Right lung (tissue), 10 donors: ENCODE measurements at places on chromosomes 4 and X. TPM values are rescaled to one million over a fixed set of nuclear protein-coding genes. Genes with fewer than 3 reads are reported as not detected.

DNA sequence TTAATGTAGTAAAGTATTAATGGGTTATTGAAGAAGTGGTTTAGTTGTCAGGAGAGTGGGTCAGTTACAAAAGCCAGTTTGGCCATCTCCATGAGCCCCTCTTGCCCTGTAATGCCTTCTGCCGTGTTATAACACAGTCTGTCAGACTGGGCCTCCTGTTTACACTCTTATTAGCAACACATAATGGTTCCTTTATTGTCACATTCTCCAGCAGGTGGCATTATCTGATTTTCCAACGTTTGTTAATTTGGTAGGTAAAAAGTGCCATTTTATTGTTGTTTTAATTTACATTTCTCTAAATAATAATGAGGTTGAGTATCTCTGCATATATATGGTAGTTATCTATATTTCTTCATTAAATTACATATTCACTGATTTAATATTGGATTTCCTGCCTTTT is 560.8 kb downstream of the FGF13 start:
- no peak for DNase-seq

DNA sequence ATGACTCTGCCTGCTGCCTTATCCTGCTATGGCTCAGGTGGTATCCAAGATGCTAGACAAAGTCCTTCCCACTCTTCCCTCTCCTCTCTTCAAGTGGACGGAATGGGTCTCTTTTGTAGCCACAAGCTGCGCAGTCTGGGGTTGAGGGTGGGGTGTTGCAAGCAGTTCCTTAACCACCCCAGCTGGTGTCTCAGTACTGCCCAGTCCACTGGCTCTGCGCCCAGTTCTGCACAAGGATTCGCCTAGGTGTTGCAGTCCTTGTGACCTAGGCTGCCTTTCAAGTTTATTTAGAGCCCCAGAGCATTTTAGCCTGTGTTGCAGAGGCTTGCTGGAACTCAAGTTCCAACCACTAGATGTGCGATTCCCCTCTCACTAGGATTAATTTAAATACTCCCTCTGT is 120.7 kb downstream of the NEXMIF start:
- no peak for DNase-seq

- DNase-seq = no peak
Observed at GRCh38 chr4:114263233-114263632, 283.8 kb upstream of the ARSJ start.

- no peak for DNase-seq
Observed at GRCh38 chr4:121776610-121777401, 11.8 kb upstream of the SMIM43 start.

DNA sequence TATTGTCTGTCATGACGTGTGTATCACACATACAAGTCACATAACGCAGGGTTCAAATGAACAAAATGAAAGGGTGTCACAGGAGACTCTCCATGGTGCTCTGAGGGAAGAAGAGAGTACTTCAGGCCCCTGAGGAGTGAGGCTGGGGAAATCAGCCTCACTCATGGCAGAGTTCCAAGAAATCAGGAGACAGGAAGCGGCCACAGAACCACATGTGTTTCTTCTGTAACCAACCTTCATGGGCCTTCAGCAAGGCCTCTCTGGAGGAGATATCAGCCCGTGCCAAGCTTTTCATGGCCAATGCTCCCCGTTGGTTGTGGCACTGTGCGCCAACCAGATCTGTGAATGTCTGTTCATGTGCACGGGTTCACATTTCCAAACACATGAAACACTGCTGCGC is 76.0 kb downstream of the NAT8L start:
- DNase-seq = peak; percentile 41

- DNase-seq = no peak
Observed at GRCh38 chrX:100700809-100701208, 31.1 kb downstream of the SYTL4 start.

DNA sequence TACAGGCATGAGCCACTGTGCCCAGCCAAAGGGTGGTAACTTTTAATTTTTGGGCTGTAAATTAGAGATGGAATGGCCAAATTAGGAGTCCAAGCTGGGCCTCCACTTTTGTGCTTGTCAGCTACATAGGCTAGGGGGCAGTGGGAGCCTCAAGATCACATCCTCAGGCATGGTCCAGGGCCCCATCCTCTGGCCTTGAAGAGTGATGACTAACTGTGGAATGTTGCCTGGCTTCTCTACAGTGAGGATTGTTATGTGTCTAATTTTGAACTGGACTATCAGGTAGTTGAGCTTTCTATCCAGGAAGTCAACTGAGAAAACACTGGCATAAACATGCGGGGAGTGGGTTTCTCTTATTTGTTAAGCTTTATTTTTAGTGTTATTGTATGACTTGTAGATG is 33.0 kb downstream of the CCNG2 start:
- DNase-seq = no peak

GRCh38 chrX:40877887-40878286 is 142.5 kb upstream of the MED14 start:
- DNase-seq = no peak

- DNase-seq = no peak
Observed at GRCh38 chr4:121720109-121720508, 23.3 kb upstream of the ANXA5 start.

- DNase-seq = no peak
Observed at GRCh38 chrX:75421688-75422230, 101.1 kb downstream of the ZDHHC15 start.

- DNase-seq = peak; percentile 59
Observed at GRCh38 chr4:54091637-54092404, 8.1 kb upstream of the GSX2 start.

DNA sequence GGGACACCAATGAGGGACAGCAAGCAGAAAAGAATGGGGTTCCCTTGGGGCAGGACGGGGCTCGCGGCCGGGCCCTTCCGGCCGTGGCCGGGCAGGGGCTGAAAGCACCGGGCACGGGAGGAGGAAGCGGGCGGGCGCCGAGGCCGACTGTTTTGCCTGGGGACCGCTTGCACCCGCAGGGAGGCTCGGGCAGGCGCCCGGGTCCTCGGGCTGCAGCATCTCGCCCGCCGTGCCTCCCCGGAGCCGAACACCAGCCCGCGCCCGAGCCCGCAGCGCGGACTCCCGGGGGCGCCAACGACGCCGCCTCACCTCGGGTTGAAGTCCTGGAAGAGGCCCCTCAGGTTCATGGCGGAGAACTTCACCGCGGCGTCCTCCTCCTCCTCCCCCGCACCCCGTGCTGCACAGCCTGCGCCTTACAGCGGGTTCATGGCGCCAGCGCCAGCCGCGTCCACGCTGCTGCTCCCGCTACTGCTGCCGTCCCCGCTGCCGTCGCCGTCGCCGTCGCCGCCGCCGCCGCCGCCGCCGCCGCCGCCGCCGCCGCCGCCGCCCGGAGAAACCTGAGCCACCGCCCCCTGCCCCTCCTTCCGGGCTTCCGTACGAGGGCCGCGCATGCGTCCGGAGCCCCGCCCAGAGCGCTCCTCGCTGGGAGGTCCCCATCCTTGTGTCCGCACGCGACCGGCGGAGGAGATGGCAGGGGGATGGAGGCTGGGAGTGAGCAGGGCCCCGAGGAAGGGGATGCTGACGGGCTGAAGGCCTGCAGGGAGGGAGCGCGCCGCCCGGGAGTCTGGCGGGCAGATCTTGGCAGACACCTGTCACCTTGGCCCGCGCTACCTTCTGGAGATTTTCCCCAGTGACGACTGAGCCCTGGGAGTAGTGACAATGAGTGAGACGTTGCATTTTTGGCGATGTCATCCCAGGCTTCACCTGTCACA is at the start of gene TMEM185A:
Gene TMEM185A, minus strand, starts transcription at position 559 of the 932 bp plus-strand sequence. Its CDS starts 212 bp downstream, at position 347.
- DNase-seq = peak; percentile 39

- no peak for DNase-seq
Observed at GRCh38 chrX:13009273-13009672, 34.4 kb downstream of the TMSB4X start.

DNA sequence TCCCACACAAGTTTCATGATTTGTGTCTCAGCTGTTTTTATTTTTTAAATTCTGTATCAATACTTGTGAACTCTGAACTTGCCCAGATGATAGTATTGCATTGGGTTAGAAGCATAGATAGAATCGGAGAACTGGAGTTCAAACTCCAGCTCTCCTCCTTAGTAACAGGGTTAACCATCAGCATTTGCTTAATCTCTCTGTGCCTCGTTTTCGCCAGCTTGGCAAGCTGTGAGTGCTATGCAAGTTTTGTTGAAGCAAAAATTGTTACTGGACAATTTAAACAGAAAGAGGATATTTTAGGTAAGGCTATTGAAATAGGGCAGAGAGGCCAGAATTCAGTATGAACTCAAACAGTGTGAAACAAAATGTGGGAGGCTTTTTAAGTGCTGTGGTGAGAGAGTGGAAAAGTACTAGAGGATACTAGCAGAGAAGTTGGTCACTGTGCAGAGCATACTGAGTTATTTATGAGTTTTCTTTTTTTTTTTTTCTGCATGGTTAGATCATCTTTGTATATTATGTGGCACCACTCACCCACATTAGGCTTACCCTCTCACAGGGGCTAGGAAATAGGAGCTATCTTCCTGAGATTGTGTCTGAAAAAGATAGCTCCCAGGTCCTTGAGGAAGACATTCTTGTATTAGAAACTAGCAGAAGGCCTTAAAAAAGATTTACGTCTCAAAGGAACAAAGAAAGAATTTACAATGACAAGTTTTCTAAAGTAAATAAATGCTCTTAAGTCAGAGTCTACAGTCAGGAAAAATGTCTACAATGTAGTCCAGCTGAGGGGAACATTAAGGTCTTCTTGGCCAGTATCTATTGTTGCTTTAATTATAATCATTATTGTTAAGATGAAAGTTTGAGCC is 1126.6 kb downstream of the FAT4 start:
- no peak for DNase-seq

DNA sequence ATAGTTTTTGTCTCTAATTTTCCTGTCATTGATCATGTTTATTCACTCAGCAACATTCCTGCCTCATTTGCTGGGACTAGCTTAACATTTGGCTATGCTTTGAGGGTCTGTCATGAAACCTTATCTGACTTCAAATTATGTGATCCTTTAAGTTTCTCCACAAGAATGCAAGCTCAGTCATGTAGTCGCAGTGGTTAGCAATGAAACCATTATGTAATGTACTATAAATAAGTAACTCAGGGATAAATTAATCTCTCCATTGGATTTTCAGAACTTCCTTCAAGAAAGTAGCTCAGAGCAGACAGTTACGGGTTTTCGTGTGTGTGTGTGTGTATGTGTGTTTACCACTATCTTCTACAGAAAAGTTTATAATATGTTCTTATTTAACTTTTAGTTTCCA is 993.6 kb downstream of the ADGRL3 start:
- no peak for DNase-seq

PDGFRA gene
- polyA plus RNA-seq = 70.5 TPM

AMBN gene
- not detected for polyA plus RNA-seq

SLC4A4 gene
- 39.1 TPM for polyA plus RNA-seq

SUV39H1 gene
- polyA plus RNA-seq = 5.9 TPM

EPGN gene
- 0.54 TPM for polyA plus RNA-seq

ASB9 gene
- 11.3 TPM for polyA plus RNA-seq

DCAF8L2 gene
- not detected for polyA plus RNA-seq

FAM236C gene
- polyA plus RNA-seq = not detected
